ENCODE measurements at places on chromosomes 7 and 10.

DNA sequence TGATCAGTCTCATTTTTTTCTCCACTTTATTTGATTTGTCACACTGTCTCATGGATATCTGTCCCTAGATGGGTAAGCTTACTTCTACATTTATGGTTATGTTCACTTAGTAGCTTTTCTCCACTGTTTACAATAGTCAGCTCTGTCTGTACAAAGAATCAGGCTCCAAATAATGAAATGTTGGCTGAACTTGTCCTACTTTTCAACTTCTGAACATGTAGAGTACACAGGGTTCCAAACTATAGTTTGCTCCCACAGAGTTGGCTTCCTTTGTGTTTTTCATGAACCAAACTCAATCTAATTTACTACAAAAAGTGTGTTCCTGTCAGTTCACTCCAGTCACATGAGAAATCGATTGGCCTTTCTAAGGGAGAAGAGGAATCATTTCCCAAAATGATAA lies 175.0 kb downstream of the CCDC71L start:
- no peak for DNase-seq

- peak; percentile 16 for DNase-seq
Measured at GRCh38 chr10:132306343-132306685, 1.4 kb downstream of the STK32C start.

DNA sequence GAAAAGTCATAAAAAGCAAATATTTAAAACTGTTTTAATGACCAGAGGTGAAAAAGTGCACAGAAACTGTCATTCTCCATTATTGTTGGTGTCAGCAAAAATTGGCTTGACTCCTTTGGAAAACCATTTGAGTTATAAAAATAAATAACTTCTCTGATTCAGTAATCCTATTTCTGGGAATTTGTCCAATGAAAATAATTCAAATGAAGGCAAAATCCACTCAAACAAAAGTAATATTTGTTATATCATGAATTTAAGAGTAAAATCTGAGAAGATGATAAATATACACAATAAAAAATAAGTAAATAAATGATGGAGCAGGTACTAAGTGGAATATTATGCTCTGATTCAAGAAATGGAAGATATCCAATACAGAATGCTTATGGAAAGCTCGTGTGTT lies 326.6 kb upstream of the KLF6 start:
- no peak for DNase-seq

DNA sequence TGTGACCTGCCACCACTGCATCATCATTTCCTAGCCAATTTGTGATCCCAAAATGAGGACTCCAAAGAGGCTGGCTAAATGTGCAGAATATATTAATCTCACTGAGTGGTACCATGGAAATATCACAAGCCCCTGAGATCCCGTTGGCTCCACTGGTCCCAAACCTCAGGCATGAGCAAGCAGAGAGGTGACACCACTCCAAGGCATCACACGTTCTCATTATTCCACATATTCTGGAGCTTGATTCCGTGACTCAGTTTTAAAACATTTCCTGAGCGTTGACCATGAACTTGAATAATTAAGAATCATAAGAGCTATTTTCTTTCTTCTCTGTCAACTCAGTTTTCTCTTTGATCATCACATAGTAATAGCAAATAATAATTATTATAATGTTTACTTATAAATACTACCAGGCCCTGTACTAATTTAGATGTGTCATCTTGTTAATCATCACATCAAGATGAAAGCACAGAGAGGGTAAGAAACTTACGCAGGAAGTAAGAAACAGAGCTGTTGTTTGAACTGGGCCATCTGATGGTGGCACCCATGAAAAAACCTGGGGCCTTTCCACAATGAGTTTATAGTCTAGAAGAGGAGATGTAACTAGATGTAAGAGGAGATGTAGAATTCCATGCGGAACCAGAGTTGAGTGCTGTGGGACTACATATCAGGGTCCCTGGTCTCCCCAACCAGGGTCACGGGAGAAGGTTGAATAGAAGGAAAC lies 3.5 kb downstream of the APBB1IP start:
- no peak for DNase-seq
